Heart left ventricle (tissue), 16 donors: ENCODE measurements at places on chromosomes 7 and 10.

GRCh38 chr10:119769886-119770285 lies 44.0 kb downstream of the INPP5F start:
- no peak for DNase-seq

- peak; percentile 78 for DNase-seq
These were observed 70.4 kb upstream of the CFAP46 start for GRCh38 chr10:133012573-133013359.

- no peak for DNase-seq
These were observed 87.3 kb upstream of the SHH start for GRCh38 chr7:155899596-155899995.

GRCh38 chr7:17325364-17325763 lies 26.9 kb downstream of the AHR start:
- no peak for DNase-seq
